ENCODE measurements at places on chromosomes 1 and 21.

DNA sequence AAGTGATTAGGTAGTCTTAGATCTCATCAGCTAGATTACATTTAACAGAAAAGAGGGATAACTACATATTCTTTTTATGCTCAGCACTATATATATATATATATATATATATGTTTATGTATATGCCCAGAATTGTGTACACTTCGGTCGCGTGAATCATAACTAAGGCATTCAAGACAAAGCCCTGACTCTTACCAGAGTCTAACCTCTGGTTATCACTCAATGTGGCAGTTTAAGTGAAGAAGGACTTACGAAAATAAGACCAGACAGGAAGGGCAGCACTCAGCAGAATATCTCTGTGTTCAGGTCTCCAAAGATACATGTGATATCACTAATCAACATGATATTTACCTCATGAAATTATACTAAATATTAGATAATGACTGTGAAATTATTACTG is 1326.7 kb downstream of the MRPL39 start:
- peak; percentile 7 for DNase-seq

DNA sequence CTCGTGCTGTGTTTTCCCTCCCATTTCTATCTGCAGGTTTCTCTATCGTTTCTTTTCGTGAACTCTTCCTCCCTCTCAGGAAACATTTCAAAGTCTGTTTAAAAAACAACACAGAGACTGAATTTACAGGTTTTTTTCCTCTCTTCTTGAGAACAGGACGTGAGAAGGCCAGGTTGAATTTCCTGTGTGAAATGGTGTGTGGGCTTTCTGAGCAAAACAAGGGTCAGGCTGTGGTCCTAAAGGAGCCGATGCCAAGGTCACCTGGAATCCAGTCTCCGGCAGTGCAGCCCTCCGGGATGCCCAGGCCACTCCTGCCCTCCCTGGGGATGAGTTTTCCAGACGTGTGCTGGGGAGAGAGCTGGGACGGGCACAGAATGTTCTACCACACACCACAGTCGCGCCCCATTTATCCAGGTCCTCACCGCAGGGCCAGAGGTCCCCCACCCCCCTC is 62.7 kb upstream of the RUNX3 start:
- no peak for DNase-seq

- no peak for DNase-seq
Observed at GRCh38 chr1:205827623-205828022, 14.6 kb upstream of the SLC41A1 start.

DNA sequence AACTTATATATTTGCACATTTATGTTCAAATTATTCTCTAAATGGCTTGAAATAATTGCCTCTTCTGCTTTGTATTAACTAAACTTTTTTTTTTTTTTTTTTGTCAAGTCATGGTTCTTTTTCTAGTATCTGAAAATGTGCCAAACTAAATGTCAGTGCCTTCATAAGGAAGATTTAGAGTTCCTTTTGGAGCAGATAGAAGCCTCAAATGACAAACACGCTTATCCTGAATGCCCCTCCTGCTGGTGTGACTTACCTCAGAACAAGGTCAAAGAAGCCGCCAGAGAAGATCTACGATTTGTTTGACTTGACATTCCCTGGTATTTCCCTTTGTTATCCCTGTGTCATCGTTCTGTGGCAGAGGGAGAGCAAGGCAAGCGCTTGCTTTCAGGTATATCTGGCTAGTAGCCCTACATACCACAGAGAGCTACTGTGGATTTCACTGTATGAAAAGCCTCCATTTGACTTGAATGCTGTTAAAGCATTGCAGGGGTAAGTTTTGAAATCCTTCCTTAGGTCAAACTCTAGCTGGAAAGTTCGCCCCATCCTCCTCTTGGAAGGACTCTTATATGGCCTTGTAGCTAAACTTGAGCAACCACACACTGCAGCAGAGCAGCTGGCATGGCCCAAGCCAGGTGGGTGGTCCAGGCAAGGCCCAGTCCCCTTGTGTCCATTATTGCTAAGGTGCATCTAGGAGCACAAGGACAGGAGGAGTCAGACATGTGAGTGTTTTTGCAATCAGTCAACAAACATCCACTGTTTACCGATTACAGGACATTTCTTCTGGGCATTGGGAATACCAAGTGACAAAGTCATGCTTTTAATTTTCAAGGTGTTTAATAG is 285.4 kb upstream of the USP25 start:
- DNase-seq: no peak

DNA sequence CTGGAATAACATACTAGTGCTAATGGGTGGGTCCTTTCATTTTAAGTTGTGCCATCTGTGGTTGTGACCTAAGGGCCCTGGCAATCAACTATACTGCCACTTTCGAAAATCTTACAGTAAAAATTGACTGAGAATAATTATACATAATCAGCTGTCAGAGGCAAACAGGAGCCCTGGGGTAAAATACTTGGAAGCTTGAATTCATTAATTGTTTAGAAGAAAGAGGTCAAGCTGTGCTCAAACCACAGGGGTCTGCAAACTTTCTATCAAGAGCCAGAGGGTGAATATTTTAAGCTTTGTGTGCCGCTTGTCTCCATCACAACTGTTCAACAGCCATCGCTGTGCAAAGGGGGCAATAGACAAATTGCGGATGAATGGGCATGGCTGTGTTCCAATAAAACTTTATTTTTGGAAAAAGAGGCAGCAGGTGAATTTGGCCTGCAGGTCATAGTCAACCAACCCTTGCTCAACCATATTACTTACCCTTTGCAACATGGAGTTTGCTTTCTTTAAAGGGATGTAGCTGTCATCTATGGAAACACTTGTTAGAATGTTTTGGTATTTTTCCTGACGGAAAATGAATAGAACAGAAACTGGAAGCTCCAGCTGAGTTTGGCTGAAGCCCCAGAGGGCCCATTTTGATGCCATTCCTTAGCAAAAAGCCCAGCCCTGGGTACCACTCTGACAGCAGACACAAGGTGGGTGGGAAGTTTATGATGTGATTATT is 35.7 kb upstream of the USP1 start:
- DNase-seq: no peak

DNA sequence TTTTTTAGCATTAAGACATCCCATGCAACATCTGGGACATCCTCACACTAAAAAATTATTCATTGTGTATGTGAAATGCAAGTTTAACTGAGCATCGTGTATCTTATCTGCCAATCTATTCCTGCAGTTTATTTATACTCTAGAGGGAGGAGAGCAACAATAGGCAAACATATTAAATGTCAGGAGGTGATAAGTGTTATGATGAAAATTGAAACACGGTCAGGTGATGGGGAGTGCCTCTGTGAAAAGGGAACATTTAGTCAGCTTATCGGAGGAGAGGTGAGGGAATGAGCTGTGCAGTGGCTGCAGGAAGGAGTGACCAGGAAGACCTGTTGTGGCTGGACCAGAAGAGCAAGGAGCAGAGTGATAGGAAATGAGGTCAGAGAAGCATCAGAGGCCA is 775 bp upstream of the EFCAB14 start:
- no peak for DNase-seq

All from fibroblast of pulmonary artery (primary cell).